PC-3 (cell line): ENCODE measurements at places on chromosomes 2 and 18. TPM values are rescaled to one million over a fixed set of nuclear protein-coding genes. Genes with fewer than 3 reads are reported as not detected.

GRCh38 chr2:132419235-132419634, 2.6 kb downstream of the GPR39 start:
- H3K27me3 ChIP-seq: no peaks in the 10 kb centered on the region
- peak overlapping the region; percentile 5; the same call in 1 of the 2 replicates for H3K27ac ChIP-seq
- H3K36me3 ChIP-seq: 0 out of 2 replicates have a peak, but pooled peaks cover 7% of the 10 kb centered on the region
- peak; percentile 18 for DNase-seq

Gene INHBB
- total RNA-seq: 223 and 269 TPM in 2 replicates

DNA sequence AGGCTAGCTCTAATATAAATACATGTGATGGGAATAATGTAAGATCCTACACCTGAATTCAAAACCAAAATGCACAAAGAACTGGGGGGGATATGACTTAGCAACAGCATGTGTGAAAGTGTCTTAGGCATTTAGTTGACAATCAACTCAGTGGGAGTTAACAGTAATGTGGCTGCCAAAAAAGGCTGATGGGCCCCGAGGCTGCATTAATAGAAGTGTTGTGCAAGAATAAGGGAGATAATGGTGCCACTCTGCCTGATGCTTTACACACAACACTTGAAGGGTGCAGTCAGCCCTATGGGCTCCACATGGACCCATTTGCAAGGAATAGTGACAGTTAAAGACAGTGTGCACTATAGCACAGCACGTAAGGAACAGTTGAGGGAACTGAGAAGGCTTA, 649.4 kb upstream of the ZEB2 start:
- H3K36me3 ChIP-seq: no peaks in the 10 kb centered on the region
- H3K27me3 ChIP-seq: no peaks in the 10 kb centered on the region
- no peak overlapping the region for H3K27ac ChIP-seq

DNA sequence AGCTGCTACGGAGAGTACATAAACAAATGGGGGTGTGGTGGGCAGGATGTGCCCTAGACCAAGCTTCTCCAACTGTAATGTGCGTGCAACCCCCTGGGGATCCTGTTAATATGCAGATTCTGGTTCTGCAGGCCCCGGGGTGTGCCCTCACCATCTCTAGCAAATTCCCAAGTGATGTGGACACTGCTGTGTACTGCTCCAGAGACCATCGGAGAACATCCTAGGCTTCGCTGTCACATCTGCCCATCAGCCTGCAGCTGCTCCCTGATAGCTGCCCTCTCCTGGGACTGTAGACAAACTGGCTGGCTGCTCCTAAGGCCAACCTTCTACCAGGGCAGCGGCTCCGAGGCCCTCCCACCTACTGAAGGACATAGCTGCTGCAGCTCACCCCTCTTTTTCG, 3.2 kb downstream of the HS1BP3 start:
- no peak overlapping the region for H3K27ac ChIP-seq
- no peaks in the 10 kb centered on the region for H3K27me3 ChIP-seq
- H3K36me3 ChIP-seq: no peaks in the 10 kb centered on the region

GRCh38 chr2:150646746-150647145, 159.3 kb upstream of the RND3 start:
- peaks cover 36% of the 10 kb centered on the region for H3K4me1 ChIP-seq
- no peak overlapping the region for H3K27ac ChIP-seq
- DNase-seq: no peak
- no peak overlapping the region for H3K4me3 ChIP-seq
- H3K27me3 ChIP-seq: no peaks in the 10 kb centered on the region

Gene AFF3
- total RNA-seq: 0.04 and 0.06 TPM in 2 replicates

DNA sequence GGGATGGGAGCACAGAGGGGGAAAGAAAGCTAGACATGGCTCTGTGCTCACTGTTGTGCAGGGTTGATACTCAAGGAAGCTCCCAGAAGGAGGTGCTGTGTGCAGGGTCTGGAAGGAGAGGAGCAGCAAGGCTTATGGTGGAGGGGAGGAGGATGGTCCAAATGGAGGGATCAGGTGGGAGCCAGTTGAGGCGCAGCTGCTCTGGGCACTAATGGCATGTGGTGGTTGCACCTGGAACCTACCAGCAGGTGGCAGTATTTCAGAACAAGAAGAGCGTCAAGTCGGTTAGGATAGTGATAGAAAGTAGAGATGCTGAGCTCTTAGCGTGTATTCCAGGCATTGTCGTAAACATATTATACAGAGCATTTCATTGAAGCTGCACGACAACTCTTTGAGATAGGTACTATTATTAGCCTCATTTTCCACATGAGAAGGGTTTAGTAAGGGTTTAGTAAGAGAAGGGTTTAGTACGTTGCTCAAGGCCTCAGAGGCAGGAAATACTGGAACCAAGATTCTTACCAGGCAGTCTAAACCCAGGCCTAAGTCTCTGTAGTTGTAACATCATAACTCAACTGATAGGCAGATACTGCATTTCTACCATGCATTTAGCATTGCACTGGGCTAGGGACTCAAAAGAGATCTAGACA, 223.7 kb downstream of the CYP26B1 start:
- H3K36me3 ChIP-seq: no peaks in the 10 kb centered on the region
- H3K27me3 ChIP-seq: no peaks in the 10 kb centered on the region
- peaks cover 6% of the 10 kb centered on the region for H3K4me1 ChIP-seq
- no peak overlapping the region for H3K4me3 ChIP-seq
- no peak overlapping the region for H3K27ac ChIP-seq

Gene MOCOS
- total RNA-seq: 5.1 TPM in 2 replicates

Gene RAMP1
- total RNA-seq: 210 and 248 TPM in 2 replicates

DNA sequence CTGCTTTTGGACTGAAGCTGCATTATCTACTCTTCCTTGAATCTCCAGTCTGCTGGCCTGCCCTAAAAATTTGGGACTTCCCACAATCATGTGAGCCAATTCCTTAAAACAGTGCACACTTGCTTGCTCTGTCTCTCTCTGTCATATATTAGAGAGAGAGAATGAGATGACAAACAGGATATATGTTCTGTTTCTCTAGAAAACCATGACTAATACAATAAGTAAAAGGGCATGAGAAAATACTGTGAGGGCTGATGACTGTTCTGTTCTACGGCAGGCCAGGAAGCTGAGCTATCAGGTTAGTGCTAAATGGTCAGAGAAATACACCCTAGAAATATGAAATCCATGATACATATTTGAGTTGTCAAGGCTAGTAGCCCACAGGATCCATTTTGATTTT, 1896.8 kb upstream of the CELF4 start:
- no peaks in the 10 kb centered on the region for H3K27me3 ChIP-seq
- no peaks in the 10 kb centered on the region for H3K4me1 ChIP-seq
- no peaks in the 10 kb centered on the region for H3K36me3 ChIP-seq
- no peak overlapping the region for H3K4me3 ChIP-seq
- peak; percentile 40 for DNase-seq

DNA sequence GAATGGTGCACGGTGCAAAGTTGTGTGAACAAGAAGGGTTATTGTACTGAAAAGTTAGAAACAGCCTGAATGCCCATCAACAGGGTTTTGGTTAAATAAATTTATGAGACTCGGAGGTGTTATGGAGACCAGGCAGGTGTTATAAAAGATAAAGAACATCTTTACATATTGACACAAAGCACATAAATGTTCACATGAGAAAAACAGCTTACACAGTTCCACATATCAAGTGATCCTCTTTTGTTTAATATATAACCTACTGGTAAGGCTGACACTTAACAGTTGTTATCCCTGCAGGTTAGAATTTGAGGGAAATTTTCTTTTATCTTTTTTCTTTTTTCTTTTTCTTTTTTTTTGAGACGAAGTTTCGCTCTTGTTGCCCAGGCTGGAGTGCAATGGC, 20.0 kb upstream of the ARPC2 start:
- no peaks in the 10 kb centered on the region for H3K36me3 ChIP-seq
- no peaks in the 10 kb centered on the region for H3K4me1 ChIP-seq
- H3K27ac ChIP-seq: no peak overlapping the region

- H3K27ac ChIP-seq: no peak overlapping the region
- H3K4me1 ChIP-seq: no peaks in the 10 kb centered on the region
- no peaks in the 10 kb centered on the region for H3K36me3 ChIP-seq
- H3K4me3 ChIP-seq: no peak overlapping the region
- no peaks in the 10 kb centered on the region for H3K27me3 ChIP-seq
- no peak for DNase-seq
Measured at GRCh38 chr2:77487074-77487803, 34.9 kb downstream of the LRRTM4 start.

- no peak for DNase-seq
- H3K4me1 ChIP-seq: no peaks in the 10 kb centered on the region
Measured at GRCh38 chr18:35693829-35694228, 112.3 kb downstream of the GALNT1 start.

Gene C2orf72
- 0.40 and 4.3 TPM in 2 replicates for total RNA-seq

Gene STON1
- 1.2 TPM in 2 replicates for total RNA-seq

- H3K27me3 ChIP-seq: no peaks in the 10 kb centered on the region
- peaks cover 61% of the 10 kb centered on the region for H3K4me1 ChIP-seq
- peak overlapping the region; percentile 52 for H3K27ac ChIP-seq
- no peak for DNase-seq
- H3K4me3 ChIP-seq: no peak overlapping the region
Measured at GRCh38 chr2:219124381-219125110, 36.1 kb downstream of the NHEJ1 start.

- no peak overlapping the region for H3K4me3 ChIP-seq
- DNase-seq: no peak
- H3K36me3 ChIP-seq: no peaks in the 10 kb centered on the region
- no peaks in the 10 kb centered on the region for H3K27me3 ChIP-seq
Measured at GRCh38 chr18:23238651-23239349, 103.5 kb downstream of the CABLES1 start.

GRCh38 chr2:186532891-186533290, 46.8 kb downstream of the ZC3H15 start:
- no peak for DNase-seq
- no peaks in the 10 kb centered on the region for H3K36me3 ChIP-seq
- no peaks in the 10 kb centered on the region for H3K27me3 ChIP-seq
- H3K4me3 ChIP-seq: no peak overlapping the region
- H3K27ac ChIP-seq: no peak overlapping the region
- no peaks in the 10 kb centered on the region for H3K4me1 ChIP-seq

DNA sequence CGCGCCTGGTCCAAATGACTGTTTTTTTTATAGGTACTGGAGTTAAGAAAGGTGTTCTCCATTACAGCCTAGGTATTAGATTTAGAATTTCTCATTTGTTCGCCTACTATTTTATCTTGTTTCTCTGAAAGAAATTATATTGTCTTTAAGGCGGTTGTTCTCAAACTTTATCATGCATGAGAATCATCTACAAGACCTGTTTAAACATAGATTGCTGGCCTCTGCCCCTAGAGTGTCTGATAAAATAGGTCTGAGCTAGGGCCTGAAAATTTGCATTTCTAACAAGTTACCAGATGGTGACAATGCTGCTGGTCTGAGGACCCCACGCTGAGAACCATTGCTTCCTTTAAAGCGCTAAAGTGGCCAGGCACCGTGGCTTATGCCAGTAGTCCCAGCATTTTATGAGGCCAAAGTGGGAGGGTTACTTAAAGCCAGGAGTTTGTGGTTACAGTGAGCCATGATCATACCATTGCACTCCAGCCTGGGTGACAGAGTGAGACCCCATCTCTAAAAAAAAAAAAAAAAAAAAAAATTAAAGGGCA, 34.0 kb upstream of the RNF138 start:
- no peak for DNase-seq
- H3K4me1 ChIP-seq: no peaks in the 10 kb centered on the region
- no peaks in the 10 kb centered on the region for H3K36me3 ChIP-seq
- H3K27me3 ChIP-seq: no peaks in the 10 kb centered on the region
- H3K4me3 ChIP-seq: no peak overlapping the region
- no peak overlapping the region for H3K27ac ChIP-seq
